ENCODE measurements at places on chromosomes 5 and 9.

DNA sequence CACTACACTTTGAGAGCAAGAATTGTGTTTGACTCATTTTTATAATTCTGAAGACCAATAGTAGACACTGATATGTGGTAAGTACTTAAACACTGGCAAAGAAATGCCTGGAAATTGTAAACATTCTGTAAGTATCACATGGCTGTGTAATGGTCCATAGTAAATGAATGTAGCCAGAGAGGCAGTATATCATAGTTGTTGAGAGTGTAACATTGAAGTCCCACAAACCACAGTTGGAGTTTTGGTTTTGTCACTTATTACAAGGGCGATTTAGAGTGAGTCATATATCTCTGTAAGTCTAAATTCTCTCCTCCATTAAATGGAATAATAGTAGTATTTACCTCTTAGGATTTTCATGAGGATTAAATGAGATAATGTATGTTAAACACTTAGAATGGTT, 181.1 kb upstream of the MEF2C start:
- no peak for DNase-seq

GRCh38 chr9:87465816-87466215, 31.9 kb upstream of the DAPK1 start:
- no peak for DNase-seq

DNA sequence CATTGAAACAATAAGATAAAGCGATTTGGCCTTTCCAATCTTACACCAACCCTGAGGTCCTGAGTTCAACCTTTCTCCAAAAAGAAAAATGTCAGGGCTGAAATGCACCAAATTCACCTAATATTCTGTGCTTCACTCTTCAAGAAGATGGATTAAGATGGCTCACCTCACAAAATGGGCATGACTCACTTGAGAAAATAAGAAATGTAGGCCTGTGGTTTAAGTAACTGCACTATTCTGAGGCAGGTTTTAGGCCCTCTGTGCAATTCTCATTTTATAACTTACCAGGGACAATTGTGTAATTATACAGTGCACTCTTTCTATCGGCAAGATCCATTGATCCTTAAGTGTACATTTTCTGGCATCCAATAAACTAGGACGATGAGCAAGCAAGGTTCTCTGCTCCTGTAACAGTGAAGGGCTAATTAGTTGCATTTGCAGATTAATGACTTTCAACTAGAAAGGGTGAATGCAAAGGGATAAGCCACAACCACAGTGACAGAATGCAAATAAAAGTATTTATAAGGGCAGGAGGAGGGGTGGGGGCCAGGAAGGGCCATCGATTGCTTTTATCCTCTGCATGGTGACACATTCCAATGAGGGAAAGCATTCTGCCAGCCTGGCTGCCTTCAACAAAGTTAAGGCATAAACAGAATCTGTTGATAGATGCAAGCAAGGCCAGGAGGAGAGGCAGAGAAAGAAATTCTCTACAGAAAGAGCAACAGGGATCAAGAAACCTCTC, 214.5 kb downstream of the CAAP1 start:
- DNase-seq = no peak

- DNase-seq = no peak
Measured at GRCh38 chr5:56481428-56482357, 248.6 kb upstream of the ANKRD55 start.

GRCh38 chr5:175816348-175816747, 55.0 kb upstream of the CPLX2 start:
- no peak for DNase-seq

GRCh38 chr5:2611659-2612058, 139.8 kb downstream of the IRX2 start:
- DNase-seq = no peak

DNA sequence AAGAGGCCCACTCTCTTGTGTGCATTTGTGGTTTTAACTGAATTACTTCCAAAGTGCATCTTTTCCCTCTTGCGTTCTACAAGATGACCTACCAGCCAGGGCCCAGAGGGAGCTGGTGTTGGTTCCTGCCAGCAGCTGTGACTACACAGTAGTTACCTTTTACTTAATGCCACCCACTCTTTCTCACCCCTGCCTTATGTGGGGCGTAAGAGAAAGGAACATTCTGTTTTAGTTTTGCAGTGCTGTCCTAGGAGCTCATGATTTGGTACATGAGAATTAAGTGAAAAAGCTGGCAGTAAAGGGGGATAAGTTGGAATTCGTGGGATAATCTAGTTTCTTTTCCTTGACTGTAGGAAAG, 45.4 kb downstream of the RCL1 start:
- no peak for DNase-seq

Measured in activated CD8-positive, alpha-beta memory T cell treated with anti-CD3 and anti-CD28 coated beads for 1 hour (primary cell).